ENCODE measurements at places on chromosomes 3 and 15.

DNA sequence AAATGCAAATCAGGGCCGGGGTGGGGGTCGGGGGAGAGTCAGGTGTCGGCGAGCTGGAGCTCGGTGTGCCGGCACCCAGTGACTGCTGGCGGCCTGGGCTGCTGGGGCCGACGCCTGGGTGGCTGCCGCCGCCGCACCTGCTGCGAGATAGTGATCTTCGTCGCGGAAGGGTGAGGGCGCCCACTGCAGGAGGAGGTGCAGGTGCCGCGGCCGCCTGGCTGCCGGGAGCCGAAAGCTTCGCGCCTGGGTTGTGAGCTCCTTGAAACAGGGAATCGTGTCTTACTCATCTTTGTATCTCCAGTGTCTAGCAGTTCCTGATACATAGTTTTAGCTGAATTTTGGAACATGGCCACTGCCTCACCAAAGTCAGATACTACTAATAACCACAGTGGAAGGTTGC, 64.0 kb upstream of the CPOX start:
- DNase-seq: no peak

DNA sequence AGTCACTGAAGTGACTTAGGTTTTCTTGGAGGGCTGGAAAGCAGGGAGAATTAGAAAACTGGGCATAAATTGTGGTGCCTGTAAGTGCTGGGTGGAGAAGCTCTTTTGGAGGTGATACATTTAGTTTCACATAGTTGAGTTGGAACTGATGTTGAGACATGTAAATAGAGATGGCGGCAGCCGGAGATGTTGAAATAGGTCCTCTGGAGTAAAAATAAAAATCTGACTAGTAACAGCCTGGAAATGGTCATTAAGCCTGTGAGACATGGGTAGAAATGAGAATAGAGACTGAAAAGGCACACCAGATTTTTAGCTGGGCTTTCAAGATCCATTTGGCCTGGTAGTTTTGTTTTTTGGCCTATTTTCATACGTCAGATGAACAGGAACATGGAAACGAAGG, 2.9 kb upstream of the NIT2 start:
- no peak for DNase-seq

- DNase-seq: no peak
Measured at GRCh38 chr15:59892985-59893384, 111.1 kb upstream of the FOXB1 start.

- no peak for DNase-seq
Measured at GRCh38 chr3:135169651-135170050, 374.6 kb downstream of the EPHB1 start.

DNA sequence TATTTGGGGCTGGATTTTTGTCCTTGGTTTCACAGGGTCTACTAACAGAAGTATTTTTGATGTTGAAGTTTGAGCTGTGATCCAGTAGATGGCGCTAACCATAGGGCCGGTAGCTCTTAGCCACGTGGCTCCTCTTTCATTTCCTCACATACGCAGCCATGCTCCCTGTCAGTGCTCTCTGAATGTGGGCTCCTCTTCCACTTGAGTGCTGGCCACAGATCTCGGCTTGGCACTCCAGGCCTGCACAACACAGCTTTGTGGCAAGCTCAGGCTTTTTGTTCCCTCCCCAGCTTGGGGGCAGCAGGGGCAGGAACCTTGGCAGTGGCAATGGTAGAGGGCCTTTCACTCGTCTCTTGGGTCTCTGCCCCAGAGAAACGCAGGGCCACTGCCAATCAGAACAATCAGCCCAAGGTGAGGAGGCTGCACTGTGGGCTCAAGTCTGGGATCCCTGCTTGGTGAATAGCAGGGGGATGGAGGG, 18.6 kb upstream of the DNAAF4 start:
- peak; percentile 3 for DNase-seq

- DNase-seq: no peak
Measured at GRCh38 chr3:125461896-125462295, 58.1 kb downstream of the SNX4 start.

DNA sequence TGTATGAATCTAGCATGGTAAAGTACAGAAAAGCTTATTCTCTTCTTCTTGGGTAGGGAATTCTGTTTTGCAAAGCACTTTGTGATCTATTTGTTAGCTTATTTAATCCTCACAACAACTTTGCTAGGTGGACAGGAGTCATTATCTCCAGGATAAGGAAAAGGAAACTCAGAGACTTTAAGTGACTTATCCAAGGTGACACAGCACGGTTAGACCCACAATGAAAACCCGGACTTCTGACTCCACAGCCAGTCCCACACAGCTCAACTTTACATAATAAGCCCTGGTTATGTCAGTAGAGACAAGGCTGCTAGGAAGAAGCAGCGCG, 384 bp upstream of the NDUFB4 start:
- DNase-seq: no peak

GRCh38 chr3:20488151-20488550, 302.1 kb upstream of the SGO1 start:
- DNase-seq: no peak

DNA sequence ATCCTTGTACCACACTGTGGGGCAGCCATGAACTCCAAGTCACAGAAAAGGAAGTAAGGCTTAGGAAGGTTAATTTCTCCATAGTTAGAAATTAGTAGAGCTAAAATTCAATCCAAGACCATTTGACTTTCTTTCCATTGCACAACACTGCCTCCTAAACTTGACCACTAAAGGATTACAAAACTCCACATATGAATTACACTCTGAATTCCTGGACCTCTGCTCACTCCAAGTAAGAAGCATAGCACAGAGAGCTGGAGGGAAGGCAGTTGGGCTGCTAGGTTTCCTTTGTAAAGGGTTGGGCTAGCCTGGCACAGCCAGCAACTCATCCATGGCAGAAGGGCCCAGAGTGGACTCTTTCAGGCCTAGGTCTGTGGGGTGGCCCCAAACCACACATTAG, 134.4 kb downstream of the MYLK start:
- no peak for DNase-seq

- DNase-seq: no peak
Measured at GRCh38 chr15:84006421-84006820, 229.2 kb upstream of the GOLGA6L4 start.

- no peak for DNase-seq
Measured at GRCh38 chr3:66803206-66803605, 194.9 kb upstream of the KBTBD8 start.

GRCh38 chr15:57575363-57575762, 16.3 kb upstream of the MYZAP start:
- no peak for DNase-seq

DNA sequence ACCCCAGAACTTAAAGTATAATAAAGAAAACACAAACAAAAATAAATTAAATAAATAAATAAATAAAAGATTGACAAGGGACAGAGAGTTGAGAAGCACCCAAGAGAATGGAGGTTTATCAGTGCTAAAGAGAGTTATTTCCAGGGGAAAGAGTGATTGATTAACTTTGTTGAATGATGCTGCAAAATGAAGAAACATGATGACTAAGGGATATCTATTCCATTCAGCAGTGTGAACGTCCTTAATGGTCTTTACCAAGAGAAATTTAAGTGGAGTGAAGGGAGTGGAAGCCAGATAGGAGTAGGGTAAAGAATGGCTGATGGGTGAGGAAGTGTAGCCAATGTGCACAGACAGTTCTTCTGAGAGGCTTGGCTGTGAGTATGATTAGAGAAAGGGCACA, 11.1 kb downstream of the REC114 start:
- no peak for DNase-seq

DNA sequence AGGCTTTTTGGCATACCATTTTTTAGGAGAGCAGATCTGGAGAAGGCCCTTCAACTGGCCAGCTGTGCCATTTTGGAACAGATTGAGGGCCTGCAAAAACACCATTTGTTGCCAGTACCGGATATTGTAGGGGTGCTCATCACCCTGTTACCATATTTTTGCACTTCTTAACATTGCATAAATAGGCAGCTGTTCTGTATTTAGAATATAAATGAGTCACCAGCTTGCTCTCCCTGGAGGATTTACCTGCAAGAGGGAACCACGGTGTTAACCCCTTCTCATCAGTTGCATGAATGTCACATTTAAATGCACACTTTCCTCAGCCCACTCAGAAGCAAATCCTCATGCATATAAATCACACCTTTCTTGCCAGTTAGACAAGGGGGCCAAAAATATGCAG, 435.6 kb downstream of the ROBO2 start:
- DNase-seq: no peak

GRCh38 chr3:52247409-52248164, 2.0 kb downstream of the PPM1M start:
- no peak for DNase-seq

- no peak for DNase-seq
Measured at GRCh38 chr3:141112686-141113297, 61.6 kb downstream of the SPSB4 start.

DNA sequence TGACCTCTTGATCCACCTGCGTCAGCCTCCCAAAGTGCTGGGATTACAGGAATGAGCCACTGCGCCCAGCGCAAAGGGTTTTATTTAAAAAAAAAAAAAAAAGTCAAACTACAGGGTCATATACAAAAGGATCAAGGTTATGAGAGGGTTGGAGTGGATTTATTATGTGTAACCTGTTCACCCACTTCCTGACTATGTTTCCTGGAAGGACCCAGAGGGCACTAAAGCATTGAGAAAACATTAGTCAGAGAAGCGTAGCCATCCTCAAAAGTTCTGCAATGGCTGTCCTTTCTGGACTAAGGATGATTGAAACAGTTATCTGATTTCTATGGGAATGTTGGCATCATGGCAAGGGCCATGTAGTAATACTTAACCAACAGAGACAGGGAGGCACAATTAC, 7.3 kb upstream of the SCAPER start:
- no peak for DNase-seq

GRCh38 chr3:133380481-133381225, 19.2 kb upstream of the BFSP2 start:
- no peak for DNase-seq

- no peak for DNase-seq
Measured at GRCh38 chr15:63922261-63922904, 88.6 kb upstream of the HERC1 start.

DNA sequence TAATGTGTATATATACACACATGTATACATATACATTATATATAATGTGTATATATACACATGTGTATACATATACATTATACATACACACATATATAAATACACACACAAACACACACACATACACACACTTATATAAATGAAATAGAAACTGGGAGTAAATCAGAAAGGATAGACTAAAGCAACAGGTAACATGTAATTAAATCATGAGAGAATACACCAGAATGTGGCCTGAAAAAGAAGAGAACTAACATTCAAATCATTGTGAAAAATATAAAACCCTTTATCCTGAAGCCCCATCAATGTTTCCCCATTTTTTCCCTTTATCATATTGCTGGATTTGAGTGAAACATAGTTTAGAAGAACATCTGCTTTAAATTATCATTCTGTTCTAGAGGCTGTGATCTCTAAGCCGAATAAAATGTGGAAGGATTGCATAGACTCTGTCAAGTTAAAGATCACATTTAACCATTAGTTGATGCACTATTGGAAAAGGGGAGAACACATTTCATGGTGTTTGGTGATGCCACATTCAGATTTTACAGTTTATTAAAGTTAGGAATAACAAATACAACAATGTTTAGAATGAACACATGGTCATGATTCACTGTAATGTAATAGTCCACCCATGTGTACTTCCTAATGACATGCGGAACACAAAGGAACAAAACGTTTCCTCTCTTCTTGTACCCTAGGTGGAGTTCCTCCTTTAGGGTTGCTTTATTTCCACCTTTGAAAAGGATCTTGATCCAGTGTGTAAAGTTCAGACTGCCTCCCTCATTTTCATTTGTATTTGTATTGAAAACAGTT, 12.5 kb upstream of the THRB start:
- DNase-seq: no peak

GRCh38 chr3:9416139-9416780, 18.8 kb downstream of the SETD5 start:
- no peak for DNase-seq

DNA sequence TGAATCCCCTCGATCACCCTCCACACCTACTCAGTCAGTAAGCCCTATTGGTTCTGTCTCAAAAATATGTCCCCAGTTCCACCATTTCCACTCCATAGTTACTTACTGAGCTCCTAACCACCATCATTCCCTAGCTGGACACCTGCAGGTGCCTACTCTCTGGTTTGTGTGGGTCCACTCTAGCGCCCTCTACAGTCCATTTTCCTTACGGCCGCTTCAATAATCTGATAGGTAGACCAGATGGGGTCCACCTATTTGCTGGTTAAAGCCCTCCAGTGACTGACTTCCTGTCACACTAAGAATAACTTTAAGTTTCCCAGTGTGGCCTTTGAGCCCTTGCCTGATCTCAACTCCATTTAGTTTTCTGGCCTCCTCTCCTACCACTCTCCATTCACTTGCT, 5.0 kb downstream of the GXYLT2 start:
- no peak for DNase-seq

- DNase-seq: no peak
Measured at GRCh38 chr3:173411375-173411973, 13.9 kb downstream of the NLGN1 start.

GRCh38 chr3:168139947-168140346, 44.2 kb upstream of the GOLIM4 start:
- no peak for DNase-seq

DNA sequence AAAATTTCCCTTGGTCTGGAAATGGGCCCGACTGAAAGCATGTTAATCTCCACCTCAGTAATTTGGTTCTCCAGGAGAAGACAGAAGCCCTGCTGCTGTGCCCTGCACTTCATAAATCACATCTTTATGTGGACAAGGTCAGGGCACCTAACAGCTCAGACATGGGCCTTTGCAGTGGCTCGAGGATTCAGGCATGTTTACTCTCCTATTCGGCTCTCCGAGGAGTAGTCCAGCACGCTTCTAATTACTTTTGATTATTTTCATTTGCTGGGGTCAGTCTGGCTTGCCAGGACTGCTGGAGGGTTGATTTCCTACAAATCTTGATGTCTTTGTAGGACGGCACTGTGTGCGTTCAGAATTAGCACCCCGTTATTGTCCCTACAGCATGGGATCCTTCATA, 511.2 kb downstream of the MECOM start:
- DNase-seq: no peak

All from SIG-M5 (cell line).